ENCODE measurements at places on chromosomes 16 and 17.

- DNase-seq: no peak
Observed at GRCh38 chr17:20184181-20184580, 175.0 kb downstream of the SPECC1 start.

DNA sequence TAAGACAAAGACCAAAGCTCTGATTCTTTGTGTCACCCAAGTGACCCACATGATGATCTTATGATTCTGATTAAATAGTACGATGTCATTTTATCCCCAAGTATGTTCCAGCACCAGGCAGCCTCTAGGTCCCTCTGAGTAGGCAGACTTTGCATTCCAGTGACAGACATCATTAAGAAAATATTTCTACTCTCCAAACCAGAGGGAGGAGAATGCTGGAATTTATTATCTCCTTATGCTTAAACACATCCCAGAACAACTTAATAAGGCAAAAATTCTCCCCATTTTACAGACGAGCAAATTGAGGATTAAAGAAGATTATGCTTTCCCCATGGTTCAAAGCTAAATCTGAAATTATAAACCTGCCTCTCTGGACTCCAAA, 192.8 kb upstream of the CDH11 start:
- DNase-seq: no peak

GRCh38 chr16:23371368-23371767, 69.3 kb downstream of the SCNN1B start:
- DNase-seq: no peak

DNA sequence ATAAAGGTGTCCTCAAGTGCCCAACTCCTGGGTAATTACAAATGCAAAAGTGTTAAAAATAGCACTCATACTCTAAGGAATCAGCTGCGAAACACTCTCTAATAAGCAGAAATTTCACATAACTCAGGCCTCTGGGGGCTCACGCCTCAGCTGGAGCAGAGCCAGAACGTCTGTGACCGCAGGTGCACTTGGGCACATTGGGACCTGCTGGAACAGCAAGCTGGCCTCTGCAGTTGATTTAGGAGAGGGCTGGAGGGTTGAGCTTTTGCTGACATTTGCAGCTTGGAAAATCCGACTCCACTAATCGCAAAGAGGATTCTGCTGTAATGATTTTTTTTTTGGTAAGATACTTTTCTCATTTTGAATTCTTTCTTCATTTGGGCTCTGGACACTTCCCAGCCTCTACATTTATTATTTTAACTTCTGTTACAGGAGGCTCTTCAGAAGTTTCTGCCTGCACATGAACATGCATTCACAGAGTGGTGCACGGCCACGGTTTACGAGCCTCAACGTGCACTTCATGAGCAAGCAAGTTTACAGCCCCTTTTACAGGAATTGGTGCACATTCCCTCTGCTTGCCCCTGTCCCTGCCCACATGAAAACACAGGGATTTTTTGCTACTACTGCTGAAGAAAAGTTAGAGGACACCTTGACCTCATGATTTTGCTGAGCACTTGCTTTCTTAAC, 4.1 kb upstream of the SNTB2 start:
- no peak for DNase-seq

DNA sequence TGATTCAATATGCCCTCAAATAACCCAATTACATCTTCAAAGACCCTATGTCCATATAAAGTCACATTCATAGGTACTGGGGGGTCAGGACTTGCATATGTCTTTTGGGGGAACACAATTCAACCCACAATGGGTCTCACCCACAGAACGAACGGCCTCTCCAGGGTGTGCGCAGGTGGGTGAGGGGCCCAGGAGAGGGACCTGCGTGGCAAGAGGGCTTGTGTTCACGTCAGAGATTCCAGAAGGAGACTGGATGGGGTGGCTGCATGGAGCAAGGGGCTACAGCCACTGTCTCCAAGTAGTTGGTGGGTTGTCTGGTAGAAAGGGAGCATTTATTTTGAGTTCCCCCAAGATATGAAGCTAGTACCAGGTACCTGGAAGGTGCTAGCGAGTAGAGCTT, 212.2 kb downstream of the SEC14L1 start:
- no peak for DNase-seq

DNA sequence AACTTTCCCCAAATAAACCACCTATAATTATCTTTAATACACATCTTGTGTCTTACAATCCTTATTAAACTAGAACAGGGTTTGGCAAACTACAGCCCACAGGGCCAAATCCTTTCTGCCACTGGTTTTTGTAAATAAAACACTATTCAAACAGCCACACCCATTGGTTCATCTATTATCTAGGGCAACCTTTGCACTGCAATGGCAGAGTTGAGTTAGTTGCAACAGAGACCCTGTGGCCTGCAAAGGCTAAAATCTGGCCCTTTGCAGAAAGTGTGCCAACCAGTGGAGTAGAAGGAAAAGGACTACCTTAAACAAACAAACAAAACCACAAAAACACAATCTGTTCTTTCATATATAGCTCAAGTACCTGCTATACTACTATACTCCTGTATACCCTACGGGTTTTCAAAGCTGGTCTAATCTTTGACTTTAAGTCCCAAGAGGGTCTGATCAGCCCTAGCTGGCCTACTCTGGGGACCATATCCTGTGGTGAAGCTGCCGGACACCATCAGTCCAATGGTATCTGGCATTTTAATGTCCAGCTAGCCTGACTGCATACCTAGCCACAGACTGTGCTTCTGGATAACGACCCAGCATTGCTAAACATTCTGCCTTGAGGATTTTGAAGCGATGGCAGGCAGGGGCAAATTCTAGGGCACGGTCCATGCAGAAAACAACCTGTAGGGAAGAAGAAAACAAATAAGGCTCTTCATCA, 23.3 kb downstream of the CNP start:
- no peak for DNase-seq

- DNase-seq: no peak
Observed at GRCh38 chr16:67518676-67519075, 10.0 kb upstream of the RIPOR1 start.

- no peak for DNase-seq
Observed at GRCh38 chr16:66918803-66919568, at the start of gene CDH16. TSS of gene CDH16 (minus strand) at chr16:66918885. CDS start at chr16:66918065, 820 bp downstream.

- no peak for DNase-seq
Observed at GRCh38 chr16:3992297-3993051, 112.0 kb upstream of the CREBBP start.

GRCh38 chr16:23642246-23642774, 1.0 kb downstream of the DCTN5 start:
- DNase-seq: no peak

- no peak for DNase-seq
Observed at GRCh38 chr16:15973421-15973820, 24.0 kb downstream of the ABCC1 start.

GRCh38 chr16:84699147-84699711, 571 bp upstream of the USP10 start:
- peak; percentile 27 for DNase-seq

DNA sequence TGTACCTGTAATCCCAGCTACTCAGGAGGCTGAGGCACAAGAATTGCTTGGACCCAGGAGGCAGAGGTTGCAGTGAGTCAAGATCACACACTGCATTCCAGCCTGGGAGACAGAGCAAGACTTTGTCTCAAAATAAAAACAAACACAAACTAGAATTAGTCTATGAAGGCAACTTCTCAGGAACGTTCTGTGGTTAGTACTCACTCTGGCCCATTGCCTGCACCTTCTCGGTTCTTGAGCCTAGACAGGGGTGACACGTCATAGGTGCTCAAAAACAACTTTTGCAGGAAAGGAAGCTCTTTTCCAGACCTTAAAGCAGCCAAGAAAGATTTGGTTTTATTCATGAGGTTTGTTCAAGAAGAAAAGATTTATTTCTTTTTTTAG, 22.3 kb upstream of the CNOT1 start:
- no peak for DNase-seq

GRCh38 chr16:20242568-20243255, 84.6 kb downstream of the GP2 start:
- DNase-seq: no peak

- DNase-seq: peak; percentile 9
Observed at GRCh38 chr16:82630688-82631087, 3.9 kb downstream of the CDH13 start.

DNA sequence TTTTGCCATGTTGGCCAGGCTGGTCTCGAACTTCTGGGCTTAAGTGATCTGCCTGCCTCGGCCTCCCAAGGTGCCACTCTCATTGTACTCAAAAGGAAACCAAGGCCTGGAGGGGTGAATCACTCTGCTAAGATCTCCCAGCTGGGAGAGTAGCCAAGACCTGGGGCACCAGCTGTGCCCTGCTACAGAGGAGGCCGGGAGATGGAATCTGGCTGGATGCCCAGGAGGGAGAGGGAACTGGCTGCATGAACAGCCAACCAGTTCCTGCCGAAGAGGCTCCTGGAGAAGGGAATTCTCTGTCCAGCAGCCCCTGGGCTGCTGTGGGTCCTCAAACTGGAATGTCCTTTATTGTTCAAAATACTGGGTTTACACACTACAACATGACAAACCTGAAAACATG, 238.7 kb upstream of the CIBAR2 start:
- DNase-seq: peak; percentile 33

DNA sequence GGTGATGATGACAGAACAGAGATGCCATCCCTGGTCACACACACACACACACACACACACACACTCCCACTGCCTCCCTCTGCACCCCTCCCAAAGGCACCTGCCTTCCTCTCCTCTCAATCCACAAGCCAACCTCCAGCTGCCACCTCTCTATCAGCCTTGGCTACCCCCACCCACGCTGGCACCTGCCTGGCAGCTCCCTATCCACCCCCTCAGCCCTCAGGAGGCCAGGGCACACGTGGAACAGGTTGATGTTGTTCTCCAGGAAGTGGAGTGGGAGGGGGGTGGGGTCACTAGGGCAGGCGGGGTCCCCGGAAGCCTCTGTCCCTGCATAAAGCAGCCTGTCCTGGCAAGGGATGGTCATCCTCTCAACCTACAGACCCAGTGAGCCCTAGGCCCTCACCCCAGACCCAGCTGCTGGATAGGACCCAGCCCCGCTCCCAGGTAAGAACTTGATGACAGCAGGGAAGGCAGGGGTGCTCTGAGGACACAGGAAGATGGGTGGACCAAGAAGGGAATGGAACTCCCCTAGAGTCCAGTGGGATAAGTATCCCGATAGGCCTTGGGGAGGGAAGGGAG, at the start of gene GSDMA:
TSS of gene GSDMA (plus strand) at position 363 of the 579 bp plus-strand sequence. CDS start 2,684 bp downstream, outside the sequence.
- DNase-seq: no peak

- no peak for DNase-seq
Observed at GRCh38 chr17:79593205-79593604, 17.6 kb downstream of the RBFOX3 start.

DNA sequence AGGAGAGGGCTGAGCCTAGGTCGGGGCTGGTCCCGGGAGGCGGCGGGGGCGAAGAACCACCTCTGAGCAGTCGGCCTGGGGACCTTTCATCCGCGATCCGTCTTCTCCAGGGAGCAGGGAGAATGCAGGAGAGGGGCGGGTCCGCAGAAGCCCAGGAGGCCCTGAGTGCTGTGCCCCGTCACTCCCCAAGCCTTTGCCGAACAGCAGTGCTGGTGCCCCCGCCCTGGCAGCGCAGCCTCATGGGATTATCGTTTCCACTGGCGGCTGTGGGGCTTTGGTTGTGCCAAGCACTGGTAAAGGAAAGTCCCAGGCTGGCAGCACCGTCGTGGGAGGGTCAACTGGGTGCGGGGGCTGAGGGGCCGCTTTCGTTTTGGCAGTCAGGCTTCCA, 631 bp downstream of the TBL3 start:
- DNase-seq: no peak

GRCh38 chr16:87457709-87458423, 35.0 kb downstream of the ZCCHC14 start:
- no peak for DNase-seq

- DNase-seq: no peak
Observed at GRCh38 chr17:74715144-74715543, 2.4 kb upstream of the CD300LF start.

- no peak for DNase-seq
Observed at GRCh38 chr17:29694918-29695563, 72.3 kb upstream of the CORO6 start.

GRCh38 chr17:58280480-58281217, at the start of gene MPO:
TSS of gene MPO (minus strand) at chr17:58280935. CDS start at chr17:58280758, 177 bp downstream.
- peak; percentile 98 for DNase-seq

DNA sequence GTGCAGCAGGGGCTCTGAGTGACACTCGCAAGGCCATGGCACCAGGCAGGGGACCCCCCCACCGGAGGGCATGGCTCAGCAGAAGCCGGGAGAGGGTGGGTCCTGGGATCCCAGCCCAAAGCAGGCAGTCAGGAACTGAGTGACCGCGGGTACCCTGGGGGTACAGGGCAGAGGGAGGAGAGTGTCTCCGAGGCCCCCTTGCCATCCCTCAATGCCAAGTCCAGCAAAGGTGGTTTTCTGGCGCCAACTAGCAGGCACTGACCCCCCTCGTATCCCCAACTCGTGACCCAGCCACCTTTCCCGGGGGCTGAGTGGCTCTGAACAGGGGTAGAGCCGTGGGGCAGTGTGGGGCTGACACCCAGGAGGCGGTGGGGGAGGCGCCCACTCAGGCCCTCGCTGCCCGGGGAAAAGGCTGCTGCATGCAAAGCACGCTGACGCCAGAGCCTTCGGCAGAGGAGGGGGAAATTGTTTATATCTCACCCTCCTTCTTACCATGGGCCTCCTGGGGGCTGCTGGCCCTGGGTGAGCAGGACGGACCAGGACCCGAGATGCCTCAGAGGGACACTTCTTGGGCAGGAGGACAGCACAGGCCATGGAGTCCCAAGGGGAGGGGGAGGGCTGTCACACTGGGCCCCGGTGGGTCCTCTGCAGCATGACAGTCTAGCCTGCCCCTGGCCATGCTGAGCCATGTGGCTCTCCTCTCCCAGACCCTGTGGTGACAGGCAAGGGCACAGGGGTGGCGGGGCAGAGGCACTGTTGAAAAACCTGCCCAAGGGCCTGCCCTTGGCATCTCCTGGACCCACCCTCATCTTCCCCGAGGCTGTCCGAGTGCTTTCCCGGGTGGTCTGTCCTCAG, 14.6 kb upstream of the ENPP7 start:
- no peak for DNase-seq

GRCh38 chr16:85912211-85912974, 13.4 kb downstream of the IRF8 start:
- no peak for DNase-seq

DNA sequence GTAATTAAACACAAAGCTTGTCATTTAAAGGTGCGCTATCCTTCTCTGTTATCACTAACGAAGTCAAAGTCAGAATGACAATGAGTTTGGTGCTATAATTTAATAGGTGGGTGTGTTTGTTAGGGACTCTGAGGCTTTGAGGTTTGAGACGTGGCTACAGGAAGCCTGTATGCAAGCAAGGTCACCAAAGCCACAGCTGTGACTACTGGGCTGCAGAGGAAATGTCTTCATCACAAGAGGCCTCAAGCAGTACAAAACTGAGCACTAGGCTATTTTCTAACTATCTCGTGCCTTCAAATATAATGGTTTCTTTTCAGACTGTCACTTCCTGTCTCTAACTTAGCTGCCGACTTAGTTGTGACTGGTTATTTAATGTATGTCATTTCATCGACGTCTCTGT, 141.2 kb downstream of the AATF start:
- peak; percentile 82 for DNase-seq

All from Kasumi-1 (cell line).